ENCODE measurements at places on chromosomes 3 and 15. TPM values are rescaled to one million over a fixed set of nuclear protein-coding genes. Genes with fewer than 3 reads are reported as not detected.

GRCh38 chr3:30131191-30131590, 475.2 kb upstream of the TGFBR2 start:
- H3K4me1 ChIP-seq, result no peaks in the 10 kb centered on the region
- H3K4me3 ChIP-seq, result no peak overlapping the region
- peaks cover 3% of the 10 kb centered on the region for H3K27me3 ChIP-seq

- peak; percentile 65 for ATAC-seq
- peaks cover 10% of the 10 kb centered on the region for H3K27me3 ChIP-seq
- H3K27ac ChIP-seq, result no peak overlapping the region
- H3K4me1 ChIP-seq, result no peaks in the 10 kb centered on the region
- no peaks in the 10 kb centered on the region for H3K36me3 ChIP-seq
- H3K4me3 ChIP-seq, result no peak overlapping the region
Measured at GRCh38 chr3:98602078-98602678, 8.8 kb upstream of the CPOX start.

- no peak overlapping the region for H3K4me3 ChIP-seq
- no peaks in the 10 kb centered on the region for H3K36me3 ChIP-seq
- no peaks in the 10 kb centered on the region for H3K27me3 ChIP-seq
- H3K27ac ChIP-seq, result no peak overlapping the region
Measured at GRCh38 chr3:27503526-27503925, 19.3 kb upstream of the SLC4A7 start.

DNA sequence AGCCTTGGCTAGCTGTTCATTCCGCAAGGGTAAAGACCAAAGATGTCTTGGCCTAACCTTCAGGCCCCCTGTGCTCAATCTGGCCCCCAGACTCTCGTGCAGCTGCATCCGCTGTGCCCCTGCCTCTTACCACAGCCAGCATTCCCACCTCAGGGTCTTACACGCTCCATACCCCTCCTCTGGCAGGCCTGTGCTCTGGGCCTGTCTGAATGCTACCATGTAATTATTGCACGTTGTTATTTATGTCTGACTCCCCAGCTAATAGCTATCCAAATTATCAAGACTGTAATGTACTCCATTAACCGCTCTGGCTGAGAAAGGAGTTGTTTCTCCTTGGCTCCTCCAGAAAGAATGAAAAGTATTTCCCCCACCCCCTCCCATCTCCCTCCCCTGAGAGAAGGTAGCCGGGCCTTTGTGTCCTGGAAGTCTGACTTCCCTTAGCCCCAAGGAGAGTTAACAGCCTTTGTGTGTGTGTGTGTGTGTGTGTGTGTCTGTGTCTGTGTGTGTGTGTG, 54.5 kb upstream of the UBE2E1 start:
- peaks cover 6% of the 10 kb centered on the region for H3K27me3 ChIP-seq
- no peaks in the 10 kb centered on the region for H3K36me3 ChIP-seq
- H3K27ac ChIP-seq, result no peak overlapping the region
- H3K4me1 ChIP-seq, result no peaks in the 10 kb centered on the region
- H3K4me3 ChIP-seq, result no peak overlapping the region

GRCh38 chr15:86855307-86856291, 775.9 kb downstream of the AGBL1 start:
- peaks cover 9% of the 10 kb centered on the region for H3K27me3 ChIP-seq
- H3K4me3 ChIP-seq, result no peak overlapping the region
- no peak overlapping the region for H3K27ac ChIP-seq
- H3K4me1 ChIP-seq, result no peaks in the 10 kb centered on the region

DNA sequence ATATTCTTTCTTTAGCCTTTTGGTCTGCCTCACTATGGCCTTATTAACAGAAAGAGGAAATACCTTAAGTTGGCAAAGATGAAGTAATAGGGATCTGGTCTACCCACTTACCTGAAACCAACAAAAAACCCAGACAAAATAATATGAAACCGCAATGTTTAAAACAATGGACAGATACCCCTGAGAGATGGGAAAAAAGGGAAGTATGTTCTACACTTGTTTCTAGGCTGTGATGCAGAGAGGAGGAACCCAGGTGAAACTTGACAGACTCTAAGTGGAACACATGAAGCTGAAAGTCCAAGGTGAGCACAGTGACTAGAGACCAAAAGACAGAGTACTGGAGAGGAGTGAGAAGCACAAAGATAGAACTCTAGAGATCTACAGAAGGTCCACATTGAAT, 78.4 kb downstream of the NR2E3 start:
- H3K27ac ChIP-seq, result no peak overlapping the region
- H3K4me1 ChIP-seq, result no peaks in the 10 kb centered on the region
- H3K27me3 ChIP-seq, result no peaks in the 10 kb centered on the region

DNA sequence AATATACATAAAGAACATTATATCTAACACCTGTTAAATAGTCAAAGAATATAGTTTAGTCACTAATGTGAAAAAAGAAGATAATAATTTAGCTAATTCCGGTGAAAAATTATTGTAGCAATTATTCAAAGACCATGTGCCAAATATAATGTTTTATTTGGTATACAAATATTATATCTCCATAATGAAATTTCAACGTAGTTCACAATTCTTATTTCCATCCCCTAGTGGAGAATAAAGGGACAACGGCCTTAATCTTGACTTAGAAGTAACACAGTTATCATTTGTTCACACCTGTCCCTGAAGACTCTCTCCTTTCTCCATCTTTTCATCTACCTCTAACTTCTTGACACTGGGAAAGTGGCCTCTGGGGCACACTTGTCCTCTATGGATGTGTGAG, 213.4 kb downstream of the ERC2 start:
- no peak for ATAC-seq
- no peaks in the 10 kb centered on the region for H3K36me3 ChIP-seq
- H3K27me3 ChIP-seq, result peaks cover 8% of the 10 kb centered on the region
- H3K27ac ChIP-seq, result no peak overlapping the region
- no peaks in the 10 kb centered on the region for H3K4me1 ChIP-seq

GRCh38 chr15:89802231-89802928, 12.3 kb downstream of the ANPEP start:
- H3K27me3 ChIP-seq, result peaks cover 7% of the 10 kb centered on the region
- no peak overlapping the region for H3K27ac ChIP-seq
- H3K4me1 ChIP-seq, result no peaks in the 10 kb centered on the region
- H3K4me3 ChIP-seq, result no peak overlapping the region
- H3K36me3 ChIP-seq, result no peaks in the 10 kb centered on the region

- no peaks in the 10 kb centered on the region for H3K36me3 ChIP-seq
- no peak overlapping the region for H3K27ac ChIP-seq
Measured at GRCh38 chr15:99247062-99247461, 2.3 kb downstream of the TTC23 start.

DNA sequence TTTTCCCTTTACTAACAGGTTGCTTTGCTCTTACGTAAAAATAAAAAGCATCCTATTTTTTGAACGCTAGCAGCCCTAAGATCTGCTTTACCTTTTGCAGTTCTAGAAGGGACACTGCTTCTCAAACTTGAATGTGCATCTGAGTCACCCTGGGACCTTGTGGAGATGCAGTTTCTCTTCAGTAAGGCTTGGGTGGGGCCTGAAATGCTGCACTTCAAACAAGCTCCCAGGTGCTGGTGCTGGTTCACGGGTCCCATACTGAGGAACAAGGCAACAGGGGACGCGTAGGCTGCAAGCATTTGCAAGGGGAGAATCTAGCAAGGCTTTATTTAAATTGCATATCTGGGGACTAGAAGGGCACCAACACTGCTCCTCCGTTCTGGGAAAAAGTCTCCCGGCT, 30.0 kb downstream of the MB21D2 start:
- peaks cover 33% of the 10 kb centered on the region for H3K4me1 ChIP-seq
- peak overlapping the region; percentile 75 for H3K4me3 ChIP-seq
- H3K27ac ChIP-seq, result peak overlapping the region; percentile 96
- peaks cover 11% of the 10 kb centered on the region for H3K36me3 ChIP-seq
- ATAC-seq, result peak; percentile 39
- H3K27me3 ChIP-seq, result no peaks in the 10 kb centered on the region

DNA sequence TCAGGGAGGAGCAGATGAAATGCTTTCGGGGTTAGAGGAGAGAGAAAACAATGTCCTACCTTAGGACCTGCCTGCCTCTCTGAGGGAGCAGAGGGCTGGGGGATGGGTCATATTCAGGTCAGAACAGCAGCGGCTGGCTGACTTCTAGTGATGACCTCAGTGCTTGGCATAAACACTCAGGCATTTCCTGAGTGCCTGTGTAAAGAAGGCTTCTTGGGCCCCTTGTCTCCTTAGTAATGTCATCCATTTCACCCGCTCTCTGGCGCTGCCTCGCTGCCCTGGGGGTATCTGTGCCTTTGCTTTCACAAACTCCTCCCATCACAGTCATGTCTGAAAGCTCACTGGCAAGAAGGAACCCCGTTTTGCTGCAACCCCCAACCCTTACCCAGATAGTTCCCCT, 82.9 kb upstream of the GSK3B start:
- H3K36me3 ChIP-seq, result no peaks in the 10 kb centered on the region
- no peak overlapping the region for H3K27ac ChIP-seq
- no peak for ATAC-seq
- H3K4me1 ChIP-seq, result no peaks in the 10 kb centered on the region
- H3K4me3 ChIP-seq, result no peak overlapping the region
- H3K27me3 ChIP-seq, result peaks cover 8% of the 10 kb centered on the region

GRCh38 chr3:32374788-32375595, 16.7 kb upstream of the CMTM7 start:
- ATAC-seq, result peak; percentile 75
- H3K27ac ChIP-seq, result peak overlapping the region; percentile 65
- H3K4me1 ChIP-seq, result no peaks in the 10 kb centered on the region
- no peak overlapping the region for H3K4me3 ChIP-seq
- no peaks in the 10 kb centered on the region for H3K27me3 ChIP-seq
- no peaks in the 10 kb centered on the region for H3K36me3 ChIP-seq

DNA sequence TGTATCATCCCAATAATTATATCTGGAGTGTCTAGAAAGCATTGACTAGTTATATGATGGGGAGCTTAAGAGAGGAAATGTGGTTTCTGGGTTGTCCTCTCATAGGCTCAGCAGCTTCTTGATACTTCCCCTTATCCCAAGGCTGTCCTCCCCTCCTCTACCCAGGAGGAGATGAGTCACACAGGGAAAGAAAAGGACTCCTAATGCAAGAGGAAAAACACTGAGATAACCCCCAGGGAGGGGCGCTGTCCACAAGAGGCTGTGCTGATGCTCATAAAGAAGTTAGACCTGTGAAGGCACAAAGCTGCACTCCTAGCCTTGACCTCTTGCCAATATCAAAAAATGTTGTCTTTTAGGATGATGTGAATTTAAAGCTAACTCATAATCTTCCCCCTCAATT, 28.8 kb upstream of the GYG1 start:
- no peaks in the 10 kb centered on the region for H3K36me3 ChIP-seq
- no peak for ATAC-seq
- H3K4me1 ChIP-seq, result no peaks in the 10 kb centered on the region
- H3K4me3 ChIP-seq, result no peak overlapping the region

Gene TMEM108
- total RNA-seq, result 0.13 TPM

Gene IGSF11
- total RNA-seq, result 0.24 TPM

Measured in activated T-helper 17 cell treated with anti-CD3 and anti-CD28 coated beads, Interleukin-2, amount 50 U/mL, for 72 hours (primary cell).